ENCODE measurements at places on chromosomes 5 and 9.

- DNase-seq, result no peak
Observed at GRCh38 chr5:148011398-148012137, 52.2 kb upstream of the SPINK5 start.

GRCh38 chr5:39422728-39423285 is 2.0 kb downstream of the DAB2 start:
- DNase-seq, result no peak

- no peak for DNase-seq
Observed at GRCh38 chr9:107932046-107932445, 442.5 kb upstream of the KLF4 start.

DNA sequence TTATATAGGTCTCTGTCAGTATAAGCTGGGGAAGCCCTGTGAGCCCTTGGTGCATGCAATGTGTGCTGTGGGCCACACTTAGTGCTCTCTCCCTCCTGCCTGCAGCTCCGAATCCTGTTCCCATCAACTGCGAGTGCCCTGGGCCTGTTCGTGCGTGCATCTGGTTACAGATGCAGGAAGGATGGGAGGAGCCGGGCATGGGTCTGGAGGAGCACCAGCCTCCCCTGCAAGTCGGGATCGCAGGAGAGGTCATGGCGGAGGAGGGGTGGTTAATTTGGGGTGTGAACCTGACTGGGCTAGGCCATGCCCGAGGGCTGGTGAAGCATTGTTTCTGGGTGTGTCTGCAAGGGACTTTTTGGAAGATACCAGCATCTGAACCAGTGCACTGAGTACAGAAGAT is 274.6 kb upstream of the IRX4 start:
- no peak for DNase-seq

- no peak for DNase-seq
Observed at GRCh38 chr5:24712047-24712446, 67.3 kb upstream of the CDH10 start.

GRCh38 chr9:95627802-95628201 is 111.0 kb upstream of the PTCH1 start:
- DNase-seq, result no peak

- DNase-seq, result no peak
Observed at GRCh38 chr5:6686915-6687409, 26.3 kb upstream of the TENT4A start.

- DNase-seq, result no peak
Observed at GRCh38 chr5:78927657-78928282, 57.3 kb downstream of the ARSB start.

- DNase-seq, result no peak
Observed at GRCh38 chr9:16236882-16237281, 633.6 kb downstream of the BNC2 start.

- no peak for DNase-seq
Observed at GRCh38 chr9:18240213-18240612, 233.7 kb upstream of the ADAMTSL1 start.

GRCh38 chr5:106974272-106974671 is 696.5 kb downstream of the EFNA5 start:
- no peak for DNase-seq

GRCh38 chr5:142046191-142046590 is 33.4 kb upstream of the GNPDA1 start:
- DNase-seq, result no peak

Measured in effector memory CD4-positive, alpha-beta T cell (primary cell).